ENCODE measurements at places on chromosomes 7 and 10. TPM values are rescaled to one million over a fixed set of nuclear protein-coding genes. Genes with fewer than 3 reads are reported as not detected.
A peak's percentile ranks its signal among the peaks of the same experiment; 100 is the strongest.

HOXA1 gene
- total RNA-seq, result 0.23 TPM

MACROH2A2 gene
- total RNA-seq, result 25.6 TPM

TBC1D12 gene
- total RNA-seq, result 7.6 TPM

DYNC1I1 gene
- 3.2 TPM for total RNA-seq

ARMC3 gene
- 0.23 TPM for total RNA-seq

KLLN gene
- 1.4 TPM for total RNA-seq

RSPH10B2 gene
- 0.29 TPM for total RNA-seq

TMEM130 gene
- 8.9 TPM for total RNA-seq

DNA sequence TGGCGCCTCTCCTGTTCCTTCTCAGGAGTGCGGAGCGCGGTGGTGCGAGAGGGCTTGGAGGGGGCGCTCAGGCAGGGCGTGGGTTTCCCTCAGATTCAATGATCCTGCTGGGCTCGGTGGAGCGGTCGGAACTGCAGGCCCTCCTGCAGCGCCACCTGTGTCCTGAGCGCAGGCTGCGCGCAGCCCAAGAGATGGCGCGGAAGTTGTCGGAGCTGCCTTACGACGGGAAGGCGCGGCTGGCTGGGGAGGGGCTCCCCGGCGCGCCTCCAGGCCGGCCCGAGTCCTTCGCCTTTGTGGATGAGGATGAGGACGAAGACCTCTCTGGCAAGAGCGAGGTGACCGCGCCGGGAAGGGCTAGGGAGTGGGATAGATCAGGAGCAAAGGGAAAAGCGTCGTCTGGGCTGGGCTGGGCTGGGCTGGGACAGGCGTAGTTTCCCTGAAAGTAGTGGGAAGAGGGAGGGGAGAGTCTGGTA lies 17.0 kb downstream of the FAM131B start:
- H3K4me3 ChIP-seq, result peak overlapping the region; percentile 33
- no peaks in the 10 kb centered on the region for H3K36me3 ChIP-seq
- H3K27me3 ChIP-seq, result peaks cover 23% of the 10 kb centered on the region
- no peak overlapping the region for H3K27ac ChIP-seq
- DNase-seq, result peak; percentile 23

- no peaks in the 10 kb centered on the region for H3K36me3 ChIP-seq
- no peaks in the 10 kb centered on the region for H3K4me1 ChIP-seq
- no peak overlapping the region for H3K4me3 ChIP-seq
Observed at GRCh38 chr10:129411393-129411705, 55.7 kb upstream of the MGMT start.

GRCh38 chr7:18405726-18406125 lies 89.8 kb upstream of the HDAC9 start:
- H3K27ac ChIP-seq, result no peak overlapping the region
- H3K4me3 ChIP-seq, result no peak overlapping the region
- H3K4me1 ChIP-seq, result peaks cover 15% of the 10 kb centered on the region
- no peaks in the 10 kb centered on the region for H3K27me3 ChIP-seq
- DNase-seq, result no peak
- H3K36me3 ChIP-seq, result no peaks in the 10 kb centered on the region

GRCh38 chr10:59618666-59619065 lies 91.0 kb downstream of the SLC16A9 start:
- H3K4me1 ChIP-seq, result no peaks in the 10 kb centered on the region
- no peak overlapping the region for H3K27ac ChIP-seq
- no peaks in the 10 kb centered on the region for H3K36me3 ChIP-seq
- no peak overlapping the region for H3K4me3 ChIP-seq

DNA sequence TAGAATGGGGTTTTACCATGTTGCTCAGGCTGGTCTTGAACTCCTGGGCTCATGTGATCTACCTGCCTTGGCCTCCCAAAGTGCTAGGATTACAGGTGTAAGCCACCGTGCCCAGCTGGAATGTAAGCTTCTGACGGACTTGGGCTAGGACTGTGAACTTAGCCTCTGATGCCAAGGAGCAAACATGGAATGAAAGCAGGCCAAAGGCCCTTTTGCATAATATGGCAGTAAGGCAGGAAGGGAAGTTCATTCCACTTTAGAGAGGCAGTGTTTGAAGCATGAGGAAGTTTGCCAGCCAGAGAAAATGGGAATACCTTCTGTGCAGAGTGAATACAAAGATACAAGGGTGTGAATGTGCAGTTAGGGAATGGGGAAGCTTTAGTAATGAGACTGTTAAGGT lies 20.3 kb downstream of the VCL start:
- DNase-seq, result no peak
- peaks cover 24% of the 10 kb centered on the region for H3K4me1 ChIP-seq
- H3K36me3 ChIP-seq, result peaks cover 26% of the 10 kb centered on the region
- H3K27me3 ChIP-seq, result no peaks in the 10 kb centered on the region
- H3K4me3 ChIP-seq, result no peak overlapping the region

GRCh38 chr7:41336455-41336952 lies 366.4 kb downstream of the INHBA start:
- no peak overlapping the region for H3K4me3 ChIP-seq
- no peak overlapping the region for H3K27ac ChIP-seq
- DNase-seq, result no peak
- H3K27me3 ChIP-seq, result no peaks in the 10 kb centered on the region
- no peaks in the 10 kb centered on the region for H3K36me3 ChIP-seq
- H3K4me1 ChIP-seq, result peaks cover 16% of the 10 kb centered on the region

- H3K27me3 ChIP-seq, result no peaks in the 10 kb centered on the region
- no peaks in the 10 kb centered on the region for H3K4me1 ChIP-seq
- H3K36me3 ChIP-seq, result no peaks in the 10 kb centered on the region
Observed at GRCh38 chr7:124403587-124403986, 362.0 kb downstream of the GPR37 start.

DNA sequence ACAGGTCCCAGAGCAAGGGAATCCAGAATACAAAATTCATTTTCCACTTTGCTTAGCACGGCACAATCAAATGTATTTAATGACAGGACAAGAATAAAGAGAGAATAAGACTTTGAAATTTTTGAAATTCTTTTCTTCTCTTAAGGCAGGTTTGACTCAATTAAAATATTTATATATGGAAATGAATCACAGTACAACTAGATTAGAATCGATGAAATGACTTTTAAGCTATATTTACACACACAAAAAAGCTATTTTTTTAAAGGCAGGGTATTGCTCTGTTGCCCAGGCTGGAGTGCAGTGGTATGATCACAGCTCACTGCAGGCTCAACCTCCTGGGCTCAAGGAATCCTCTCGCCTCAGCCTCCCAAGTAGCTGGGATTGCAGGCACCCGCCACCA lies 265.4 kb upstream of the SLC26A5 start:
- no peak for DNase-seq
- no peak overlapping the region for H3K4me3 ChIP-seq
- H3K27me3 ChIP-seq, result no peaks in the 10 kb centered on the region
- H3K4me1 ChIP-seq, result no peaks in the 10 kb centered on the region
- H3K36me3 ChIP-seq, result no peaks in the 10 kb centered on the region

DNA sequence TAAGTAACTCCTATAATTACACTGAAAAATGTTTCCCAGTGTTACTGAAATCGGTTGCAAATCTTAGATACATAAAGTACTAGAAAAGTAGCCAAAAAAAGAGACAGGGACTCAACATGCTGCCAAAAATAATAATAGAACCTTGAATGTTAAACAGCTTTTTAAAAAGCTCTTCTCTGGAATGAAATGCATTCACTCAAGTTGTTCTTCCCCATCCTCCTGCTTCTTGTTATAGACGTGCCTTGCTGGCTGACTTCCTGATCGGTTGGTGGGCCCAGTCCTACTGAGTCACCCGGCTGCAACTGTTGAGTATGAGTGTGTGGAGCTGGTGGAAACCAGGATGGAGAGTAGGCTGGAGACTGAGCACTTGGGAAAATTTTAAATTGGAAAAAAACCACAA lies 30.6 kb upstream of the RAPGEF5 start:
- no peak overlapping the region for H3K27ac ChIP-seq
- no peak overlapping the region for H3K4me3 ChIP-seq
- peak; percentile 84 for DNase-seq
- H3K4me1 ChIP-seq, result no peaks in the 10 kb centered on the region
- no peaks in the 10 kb centered on the region for H3K36me3 ChIP-seq
- no peaks in the 10 kb centered on the region for H3K27me3 ChIP-seq

DNA sequence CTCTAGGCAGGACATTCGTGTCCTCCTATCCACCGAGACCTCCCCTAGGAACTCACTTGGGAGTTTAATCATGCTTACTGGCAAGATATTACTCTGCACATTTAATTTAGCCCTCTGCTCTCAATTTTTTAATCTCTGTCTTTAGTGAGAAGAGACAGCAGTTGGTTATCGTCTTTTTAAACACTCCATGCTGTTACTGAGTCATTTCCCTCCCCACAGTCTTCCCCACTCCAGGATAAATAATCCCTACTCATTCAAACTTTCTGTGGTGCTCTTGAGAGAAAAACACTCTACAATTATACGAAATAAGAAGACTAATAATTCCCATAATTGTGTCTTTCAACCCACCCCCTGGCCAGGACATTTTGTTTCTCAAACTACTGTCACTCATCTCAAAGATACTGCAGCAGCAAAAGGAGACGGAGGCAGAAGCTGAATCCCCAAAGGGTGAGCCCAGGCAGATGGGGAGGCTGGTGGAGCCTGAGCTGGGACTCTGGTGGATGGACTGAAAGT lies 84.2 kb downstream of the ANK3 start:
- peaks cover 16% of the 10 kb centered on the region for H3K4me1 ChIP-seq
- peak; percentile 75 for DNase-seq
- H3K27ac ChIP-seq, result peak overlapping the region; percentile 62
- H3K4me3 ChIP-seq, result no peak overlapping the region

DNA sequence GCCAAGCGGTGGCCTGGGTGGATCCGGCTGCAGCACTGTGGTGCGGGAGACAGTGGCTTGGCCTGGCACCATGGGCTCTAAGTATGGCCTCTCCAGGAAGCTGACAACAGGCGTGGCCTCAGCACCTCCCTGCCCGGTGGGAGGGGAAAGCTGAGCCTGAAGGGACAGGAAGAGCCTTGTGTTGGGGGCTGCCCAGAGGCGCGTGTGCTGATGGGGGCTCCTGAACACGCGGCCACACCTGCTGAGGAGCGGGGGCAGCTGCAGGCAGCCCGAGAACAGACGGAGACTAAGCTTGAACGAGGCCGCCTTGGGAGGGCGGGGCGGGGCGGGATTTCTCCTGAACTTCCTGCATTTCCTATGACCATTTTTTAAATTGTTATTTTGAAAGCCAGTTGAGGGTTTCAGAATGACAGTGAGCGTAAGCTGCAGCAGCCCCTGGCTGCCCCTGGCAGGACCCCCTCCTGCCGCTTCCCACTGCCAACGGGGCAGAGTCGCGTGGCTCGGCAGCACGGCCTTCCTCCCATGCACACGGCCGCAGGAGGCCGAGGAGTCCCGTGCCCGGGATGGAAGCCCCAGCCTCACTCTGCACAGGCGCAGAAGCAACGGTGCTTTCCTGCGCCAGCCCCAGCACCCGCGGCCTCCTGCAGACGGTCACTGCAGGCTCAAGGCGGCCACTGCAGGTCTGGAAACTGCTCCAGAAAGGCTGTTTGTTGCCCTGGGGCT lies 43.2 kb downstream of the DPYSL4 start:
- no peak overlapping the region for H3K27ac ChIP-seq
- no peaks in the 10 kb centered on the region for H3K4me1 ChIP-seq
- no peak overlapping the region for H3K4me3 ChIP-seq
- H3K27me3 ChIP-seq, result no peaks in the 10 kb centered on the region
- no peaks in the 10 kb centered on the region for H3K36me3 ChIP-seq

DNA sequence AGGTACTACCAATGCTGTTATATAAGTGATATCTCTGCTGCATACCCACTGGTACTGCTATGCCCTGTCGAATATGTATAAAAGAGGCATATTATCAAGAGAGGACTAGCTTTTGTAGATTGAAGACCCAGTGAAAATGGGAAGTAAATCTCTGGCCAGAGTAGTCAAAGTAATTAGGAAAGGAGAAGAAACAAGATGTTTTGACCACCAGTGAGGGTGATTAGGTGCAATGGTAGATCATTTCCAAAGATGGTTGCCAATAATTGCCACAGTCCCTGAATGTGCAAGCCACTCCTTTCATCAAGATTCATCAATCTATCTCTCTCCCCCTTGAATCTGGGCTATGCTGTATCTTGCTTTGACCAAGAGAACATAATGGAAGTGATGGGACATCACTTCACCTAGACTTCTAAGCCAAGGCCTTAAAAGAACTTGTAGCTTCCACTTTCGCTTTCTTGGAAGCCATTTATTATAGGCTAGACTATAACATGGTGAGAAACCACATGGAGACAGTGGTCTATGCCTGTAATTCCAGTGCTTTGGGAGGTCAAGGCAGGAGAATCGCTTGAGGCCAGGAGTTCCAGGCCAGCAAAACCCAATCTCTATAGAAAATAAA lies 52.6 kb upstream of the ST8SIA6 start:
- H3K4me3 ChIP-seq, result no peak overlapping the region
- no peak for DNase-seq
- H3K36me3 ChIP-seq, result no peaks in the 10 kb centered on the region
- no peaks in the 10 kb centered on the region for H3K27me3 ChIP-seq
- peaks cover 26% of the 10 kb centered on the region for H3K4me1 ChIP-seq

- no peaks in the 10 kb centered on the region for H3K27me3 ChIP-seq
- H3K4me3 ChIP-seq, result no peak overlapping the region
- H3K4me1 ChIP-seq, result no peaks in the 10 kb centered on the region
- no peak for DNase-seq
- H3K36me3 ChIP-seq, result no peaks in the 10 kb centered on the region
Observed at GRCh38 chr7:18290865-18291264, 204.7 kb upstream of the HDAC9 start.

DNA sequence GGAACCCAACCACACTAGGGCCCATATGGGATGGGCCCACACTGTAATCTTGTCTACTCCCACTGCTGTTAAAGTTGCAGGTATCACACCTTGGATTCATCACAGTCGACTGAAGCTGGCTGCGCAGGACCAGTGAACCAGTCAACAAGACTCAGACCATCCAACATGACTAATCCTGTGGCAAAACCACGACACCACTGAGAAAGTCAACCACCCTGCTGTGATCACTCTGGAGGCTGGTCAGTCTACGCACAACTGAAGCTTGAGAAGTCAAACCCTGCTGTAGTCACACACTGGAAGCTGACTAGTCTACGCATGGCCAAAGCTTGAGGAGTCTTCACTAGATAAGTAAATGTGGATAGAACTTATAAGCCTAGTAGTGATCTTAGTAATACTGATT lies 9.6 kb upstream of the CYREN start:
- no peak overlapping the region for H3K4me3 ChIP-seq
- DNase-seq, result no peak
- H3K36me3 ChIP-seq, result peaks cover 7% of the 10 kb centered on the region
- no peaks in the 10 kb centered on the region for H3K27me3 ChIP-seq
- H3K4me1 ChIP-seq, result no peaks in the 10 kb centered on the region

DNA sequence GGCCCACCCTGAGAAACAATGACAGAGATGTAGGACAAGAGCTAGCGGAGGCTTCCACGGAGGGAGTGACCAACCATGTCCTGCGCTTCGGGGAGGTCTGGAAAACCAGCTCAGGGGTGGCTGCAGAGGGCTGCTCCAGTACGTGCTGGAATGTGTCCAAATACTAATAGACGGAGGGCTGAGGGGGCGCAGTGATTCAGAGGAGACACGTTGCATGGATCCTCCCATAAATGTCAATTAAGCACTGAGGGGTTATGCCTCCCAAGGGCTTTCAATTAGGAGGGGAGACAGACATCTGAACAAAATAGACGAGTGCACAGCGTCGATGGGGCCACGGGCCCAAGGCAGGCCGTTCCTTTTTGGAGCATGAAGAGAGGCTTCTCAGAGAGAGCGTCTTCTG lies 51.0 kb upstream of the NPS start:
- no peaks in the 10 kb centered on the region for H3K27me3 ChIP-seq
- H3K27ac ChIP-seq, result no peak overlapping the region
- no peak overlapping the region for H3K4me3 ChIP-seq
- no peaks in the 10 kb centered on the region for H3K4me1 ChIP-seq
- H3K36me3 ChIP-seq, result no peaks in the 10 kb centered on the region

All from astrocyte (in vitro differentiated cells and primary cell).